DMS153 (cell line): ENCODE measurements at places on chromosomes 16 and 17.

GRCh38 chr16:27617665-27618064 is 67.7 kb downstream of the KATNIP start:
- DNase-seq = no peak

DNA sequence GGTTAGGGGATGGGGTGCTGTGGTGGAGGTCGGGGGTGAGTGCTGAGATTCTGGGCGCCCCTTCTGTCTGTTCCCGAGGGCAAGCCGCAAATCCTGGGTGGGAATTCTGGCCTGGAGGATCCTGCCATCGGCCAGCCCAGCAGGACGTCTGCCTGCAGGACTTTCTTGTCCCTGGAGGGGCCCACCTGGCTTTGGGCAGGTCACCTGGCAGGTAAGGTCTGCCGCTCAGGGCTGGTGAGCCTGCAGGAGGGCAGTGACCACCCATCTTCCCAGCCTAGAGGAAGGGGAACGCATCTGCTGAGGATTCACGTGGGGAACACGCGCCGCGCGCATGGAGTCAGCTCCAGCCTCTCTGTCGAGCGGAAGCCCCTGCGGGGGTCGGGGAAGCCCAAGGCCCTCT is 5.4 kb downstream of the RNF222 start:
- DNase-seq = no peak

DNA sequence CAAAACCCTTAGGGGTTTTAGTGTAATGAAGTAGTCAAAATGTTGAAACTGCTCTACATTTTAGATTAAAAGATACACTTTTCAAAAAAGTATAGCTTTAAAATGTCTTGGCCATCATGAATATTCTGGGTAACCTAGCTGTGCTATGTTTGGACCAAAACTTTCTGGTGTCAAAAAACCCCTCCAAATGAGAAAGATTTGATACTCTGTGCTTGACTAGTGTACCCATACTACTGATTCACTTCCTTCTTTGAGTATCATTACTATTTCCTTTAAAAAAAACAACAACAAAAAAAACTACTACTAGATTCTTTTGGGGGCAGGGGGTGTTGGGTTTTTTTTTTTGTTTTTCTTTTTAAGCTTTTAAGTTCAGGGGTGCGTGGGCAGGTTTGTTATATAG is 37.3 kb downstream of the PTRH2 start:
- no peak for DNase-seq

DNA sequence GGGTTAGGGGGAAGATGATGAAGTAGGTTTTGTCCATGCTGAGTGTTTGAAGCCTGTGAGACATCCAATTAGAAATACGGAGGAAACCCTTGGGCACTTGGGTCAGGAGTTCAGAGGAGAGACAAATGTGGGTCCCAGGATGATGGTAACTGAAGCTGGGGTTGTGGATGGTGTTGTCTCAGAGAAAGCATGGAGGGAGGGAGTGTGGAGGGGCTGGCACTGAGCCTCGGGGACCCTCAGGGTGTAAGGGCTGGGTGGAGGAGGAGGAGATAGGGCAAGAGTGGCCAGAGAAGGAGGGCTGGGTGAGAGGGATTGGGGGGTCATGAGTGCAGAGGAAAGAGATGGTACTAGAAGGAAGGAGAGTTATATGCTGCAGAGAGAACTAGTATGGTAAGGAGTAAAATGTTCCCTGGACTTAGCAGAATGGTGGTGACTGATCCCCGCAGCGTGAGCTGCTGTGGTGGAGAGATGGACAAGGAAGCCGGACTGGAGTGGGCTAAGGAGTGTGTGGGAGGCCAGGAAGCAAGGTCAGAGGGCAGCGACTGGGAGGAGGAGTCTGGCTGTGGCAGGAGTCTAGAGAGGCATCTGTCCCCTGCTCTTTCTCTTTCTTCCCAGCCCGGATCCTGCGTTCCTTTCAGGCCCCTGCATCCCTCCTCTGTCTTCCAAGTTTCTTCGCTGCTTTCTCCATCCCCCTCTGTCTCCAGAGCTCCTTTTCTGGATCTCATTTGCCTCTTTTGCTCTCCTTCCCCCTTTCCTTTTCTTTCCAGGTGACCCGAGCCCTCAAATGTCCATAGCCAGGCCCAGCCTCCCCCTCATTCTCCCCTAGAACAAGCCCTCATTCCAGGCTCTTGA is 3.9 kb upstream of the COL1A1 start:
- no peak for DNase-seq

DNA sequence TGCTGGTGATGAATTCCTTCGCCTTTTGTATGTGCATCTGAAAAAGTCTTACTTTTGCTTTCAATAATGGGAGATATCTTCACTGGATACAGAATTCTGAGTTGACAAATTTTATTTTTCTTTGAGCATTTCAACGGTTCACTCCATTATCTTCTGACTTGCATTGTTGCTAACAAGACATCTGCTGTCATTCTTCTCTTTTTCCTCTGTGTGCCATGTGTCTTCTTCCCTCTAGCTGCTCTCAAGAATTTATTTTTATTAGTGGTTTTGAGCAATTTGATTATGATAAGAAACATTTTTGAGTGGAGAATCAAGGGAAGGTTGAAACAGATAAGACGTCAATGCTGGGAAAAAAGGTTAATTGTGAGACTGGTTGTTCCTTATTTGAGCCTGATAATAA is 471.8 kb downstream of the CDH13 start:
- no peak for DNase-seq

- DNase-seq = no peak
Measured at GRCh38 chr16:50274326-50275097, 8.2 kb downstream of the ADCY7 start.

DNA sequence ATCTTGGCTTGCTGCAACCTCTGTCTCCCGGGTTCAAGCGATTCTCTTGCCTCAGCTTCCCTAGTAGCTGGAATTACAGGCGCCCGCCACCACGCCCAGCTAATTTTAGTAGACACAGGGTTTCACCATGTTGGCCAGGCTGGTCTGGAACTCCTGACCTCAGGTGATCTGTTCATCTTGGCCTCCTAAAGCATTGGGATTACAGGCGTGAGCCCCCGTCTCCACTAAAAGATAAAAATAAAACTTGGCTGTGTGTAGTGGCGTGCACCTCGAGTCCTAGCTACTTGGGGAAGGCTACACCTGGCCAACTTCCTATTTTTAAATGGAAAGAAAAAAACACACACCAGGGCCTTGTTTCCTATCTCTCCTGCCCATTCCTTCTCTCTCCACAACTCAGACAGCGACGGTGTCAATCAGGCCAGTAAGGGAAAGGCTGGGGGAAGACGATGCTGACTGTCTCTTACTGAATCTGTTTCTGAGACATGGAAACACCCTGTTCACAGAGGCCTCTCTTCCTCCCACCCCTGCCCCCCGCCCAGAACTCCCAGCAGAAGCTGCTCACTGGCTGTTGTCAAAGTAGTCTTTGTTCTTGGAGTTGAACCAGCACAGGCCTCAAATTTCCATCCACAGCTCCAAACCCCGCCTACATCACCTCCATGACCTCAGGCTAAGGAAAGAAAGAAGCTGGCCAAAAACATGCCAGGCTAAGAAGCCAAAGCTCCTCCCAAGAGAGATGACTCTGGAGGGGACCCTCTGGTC is 96.6 kb downstream of the NXN start:
- DNase-seq = no peak

DNA sequence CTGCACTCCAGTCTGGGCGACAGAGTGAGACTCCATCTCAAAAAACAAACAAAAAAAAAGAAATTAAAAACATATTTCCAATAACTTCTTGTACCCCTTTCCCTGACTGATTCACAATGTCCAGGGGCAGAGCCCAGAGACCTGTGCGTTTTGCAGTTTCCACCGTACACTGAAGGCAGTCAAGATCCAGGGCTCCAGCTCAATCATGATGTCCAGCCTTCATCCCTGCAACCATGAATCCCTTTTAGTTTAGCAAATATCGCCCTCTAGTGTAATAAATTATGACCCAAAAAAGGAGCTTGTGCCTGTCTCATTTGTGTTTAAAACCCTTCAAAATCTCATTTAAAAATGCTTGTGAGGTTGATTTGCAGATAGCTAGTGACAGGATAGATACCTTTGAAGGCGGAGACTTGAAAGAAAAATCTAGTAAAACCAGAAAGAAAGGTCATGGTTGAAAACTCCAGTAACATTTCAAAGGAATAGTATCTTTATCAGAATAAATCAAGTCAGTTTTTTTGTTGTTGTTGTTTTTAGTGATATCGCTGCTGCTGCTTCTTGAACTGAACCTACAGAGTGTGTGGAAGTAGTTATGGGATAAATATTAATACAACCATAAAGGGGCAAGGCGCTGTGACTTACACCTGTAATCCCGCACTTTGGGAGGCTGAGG is 3.7 kb upstream of the ERN1 start:
- peak; percentile 47 for DNase-seq

DNA sequence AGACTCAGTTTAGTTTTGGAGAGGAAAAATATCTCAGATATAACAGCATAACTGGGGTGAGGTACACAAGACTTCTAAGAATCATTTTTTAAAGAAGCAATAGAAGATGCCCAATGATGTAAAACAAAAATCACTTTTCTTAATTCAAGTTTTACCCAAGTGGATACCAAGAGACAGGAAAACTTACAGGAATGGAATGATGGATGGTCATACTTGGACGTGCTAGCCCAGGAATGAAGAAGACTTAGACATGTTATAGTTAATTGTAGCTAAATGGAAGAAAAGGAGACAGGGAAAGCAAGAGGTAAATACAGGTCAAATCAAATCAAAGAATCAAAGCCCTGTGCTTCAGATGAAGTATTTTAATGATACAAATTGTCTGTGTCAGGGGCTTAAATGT is 312.7 kb upstream of the KCNJ16 start:
- DNase-seq = no peak

DNA sequence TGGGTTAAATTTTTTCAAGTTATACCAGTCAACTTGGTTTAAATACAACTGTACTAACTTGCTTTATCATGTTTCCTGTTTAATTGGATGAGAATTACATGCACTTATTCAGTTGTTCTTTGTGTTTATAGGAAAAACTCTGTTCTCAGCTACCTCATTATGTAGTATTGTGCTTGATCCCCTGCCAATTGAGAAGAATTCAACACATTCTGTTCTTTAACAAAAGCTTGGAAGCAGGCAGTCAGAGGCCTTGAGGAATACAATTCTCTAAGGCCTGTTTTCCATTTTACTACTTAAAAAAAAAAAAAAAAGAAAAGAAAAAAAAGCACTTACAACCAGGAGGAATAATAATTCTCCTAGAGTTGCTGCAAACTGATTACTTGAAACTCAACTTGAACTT is 60.6 kb upstream of the CMIP start:
- no peak for DNase-seq

- DNase-seq = no peak
Measured at GRCh38 chr17:40557531-40558299, 7.6 kb downstream of the CCR7 start.

GRCh38 chr17:58005728-58006559 is 1.1 kb downstream of the SRSF1 start:
- DNase-seq = no peak

- no peak for DNase-seq
Measured at GRCh38 chr17:50847566-50847965, 12.2 kb downstream of the WFIKKN2 start.

GRCh38 chr16:83137894-83138293 is 511.1 kb downstream of the CDH13 start:
- no peak for DNase-seq

GRCh38 chr16:75250809-75251279 is 580 bp downstream of the BCAR1 start:
- no peak for DNase-seq

DNA sequence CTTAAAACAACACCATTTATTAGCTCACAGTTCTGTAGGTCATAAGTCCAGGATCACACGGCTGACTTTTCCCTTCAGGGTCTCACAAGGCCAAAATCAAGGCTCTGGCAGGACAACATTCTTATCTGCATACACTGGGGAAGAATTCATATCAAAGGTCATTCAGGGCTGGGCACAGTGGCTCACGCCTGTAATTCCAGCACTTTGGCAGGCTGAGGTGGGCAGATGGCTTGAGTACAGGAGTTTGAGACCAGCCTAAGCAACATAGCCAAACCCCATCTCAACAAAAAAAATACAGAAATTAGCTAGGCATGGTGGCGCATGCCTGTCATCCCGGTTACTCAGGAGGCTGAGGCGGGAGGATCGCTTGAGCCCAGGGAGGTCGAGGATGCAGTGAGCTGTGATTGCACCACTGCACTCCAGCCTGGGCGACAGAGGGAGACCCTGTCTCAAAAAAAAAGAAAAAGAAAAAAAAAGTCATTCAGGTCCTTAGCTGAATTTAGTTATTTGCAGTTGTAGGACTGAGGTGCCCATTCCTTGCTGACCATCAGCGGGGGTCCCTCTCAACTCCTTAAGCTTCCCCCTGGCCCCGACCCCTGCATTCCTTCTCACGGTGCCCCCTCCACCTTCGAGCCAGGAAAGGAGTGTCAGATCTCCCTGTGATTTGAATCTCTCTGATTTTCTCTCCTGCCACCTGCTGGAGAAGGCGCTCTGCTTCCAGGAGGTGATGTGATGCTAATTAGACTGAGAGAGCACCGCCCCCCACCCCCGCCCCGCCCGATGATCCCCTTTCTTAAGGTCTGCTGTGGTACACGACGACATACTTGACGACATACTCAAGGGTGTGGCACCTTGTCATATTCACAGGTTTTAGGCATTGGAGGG is 91.8 kb upstream of the CLEC18A start:
- no peak for DNase-seq

GRCh38 chr17:8609910-8610309 is 20.6 kb downstream of the MYH10 start:
- DNase-seq = no peak

DNA sequence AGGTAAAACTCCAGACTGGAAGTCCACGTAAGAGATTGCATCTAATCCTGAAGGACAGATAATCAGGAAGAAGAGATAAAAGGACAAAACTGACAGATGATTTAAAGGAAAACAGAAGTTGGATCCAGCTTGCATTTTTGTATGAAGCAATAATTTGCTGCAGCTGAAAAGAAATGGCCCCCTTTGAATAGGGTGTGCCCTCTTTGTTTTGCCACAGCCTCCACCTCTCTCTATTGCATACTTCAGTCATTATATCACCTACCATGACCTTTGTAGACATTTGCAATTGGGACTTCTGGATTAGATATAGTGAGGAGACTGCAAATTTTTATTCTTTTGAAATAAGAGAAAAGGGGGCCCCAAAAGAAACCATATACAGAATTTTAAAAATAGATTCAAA is 8.1 kb downstream of the NOG start:
- no peak for DNase-seq
